ENCODE measurements at places on chromosomes 16 and 17.

GRCh38 chr17:4186357-4186881 is 43.4 kb downstream of the CYB5D2 start:
- DNase-seq: no peak

GRCh38 chr17:67044016-67044772 is at the start of gene CACNG1:
CACNG1 (plus strand) TSS chr17:67044554; CDS start chr17:67044661, 107 bp downstream.
- no peak for DNase-seq

DNA sequence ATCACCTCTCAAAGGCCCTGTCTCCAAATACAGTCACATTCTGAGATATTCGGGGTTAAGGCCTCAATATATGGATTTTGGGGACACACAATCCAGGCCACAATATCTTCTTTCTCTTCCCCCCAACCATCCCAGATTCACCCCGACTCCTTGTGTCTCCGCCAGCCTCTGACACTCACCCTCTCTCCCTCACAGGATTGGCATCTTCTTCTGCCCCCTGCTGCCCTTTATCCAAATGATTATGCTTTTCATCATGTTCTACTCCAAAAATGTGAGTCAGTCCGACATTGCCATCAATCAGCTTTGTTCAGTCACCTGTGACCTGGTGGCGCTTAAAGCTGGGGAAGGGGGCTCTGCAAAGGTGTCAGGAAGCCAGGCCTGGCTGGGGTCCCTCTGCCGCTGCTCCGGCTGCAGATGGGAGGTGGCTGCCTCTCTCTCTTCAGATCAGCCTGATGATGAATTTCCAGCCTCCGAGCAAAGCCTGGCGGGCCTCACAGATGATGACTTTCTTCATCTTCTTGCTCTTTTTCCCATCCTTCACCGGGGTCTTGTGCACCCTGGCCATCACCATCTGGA is 35.1 kb downstream of the GDE1 start:
- DNase-seq: no peak

GRCh38 chr17:72943826-72944689 is 148.4 kb downstream of the SLC39A11 start:
- no peak for DNase-seq

- no peak for DNase-seq
Measured at GRCh38 chr17:72336804-72337070, 215.9 kb downstream of the SOX9 start.

DNA sequence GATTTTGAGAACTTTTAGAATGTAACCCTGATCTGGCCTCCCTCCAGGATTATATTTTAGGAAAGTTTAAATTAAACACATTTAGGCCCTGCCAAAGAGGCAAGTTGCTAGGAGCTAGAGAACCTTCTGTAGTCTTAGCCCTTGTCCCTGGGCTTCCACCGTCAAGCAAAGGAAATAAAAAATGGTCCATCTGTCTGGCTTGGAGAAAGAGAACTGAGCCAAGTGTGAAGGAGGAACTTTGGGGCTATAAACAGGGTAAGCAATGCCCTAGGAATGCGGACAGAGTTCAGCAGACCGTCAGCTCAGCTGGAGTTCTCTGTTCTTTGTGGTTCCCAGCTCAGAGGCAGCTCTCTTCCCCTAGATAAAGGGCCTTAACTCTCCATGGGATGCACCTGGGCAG is 29.6 kb downstream of the RCVRN start:
- no peak for DNase-seq

DNA sequence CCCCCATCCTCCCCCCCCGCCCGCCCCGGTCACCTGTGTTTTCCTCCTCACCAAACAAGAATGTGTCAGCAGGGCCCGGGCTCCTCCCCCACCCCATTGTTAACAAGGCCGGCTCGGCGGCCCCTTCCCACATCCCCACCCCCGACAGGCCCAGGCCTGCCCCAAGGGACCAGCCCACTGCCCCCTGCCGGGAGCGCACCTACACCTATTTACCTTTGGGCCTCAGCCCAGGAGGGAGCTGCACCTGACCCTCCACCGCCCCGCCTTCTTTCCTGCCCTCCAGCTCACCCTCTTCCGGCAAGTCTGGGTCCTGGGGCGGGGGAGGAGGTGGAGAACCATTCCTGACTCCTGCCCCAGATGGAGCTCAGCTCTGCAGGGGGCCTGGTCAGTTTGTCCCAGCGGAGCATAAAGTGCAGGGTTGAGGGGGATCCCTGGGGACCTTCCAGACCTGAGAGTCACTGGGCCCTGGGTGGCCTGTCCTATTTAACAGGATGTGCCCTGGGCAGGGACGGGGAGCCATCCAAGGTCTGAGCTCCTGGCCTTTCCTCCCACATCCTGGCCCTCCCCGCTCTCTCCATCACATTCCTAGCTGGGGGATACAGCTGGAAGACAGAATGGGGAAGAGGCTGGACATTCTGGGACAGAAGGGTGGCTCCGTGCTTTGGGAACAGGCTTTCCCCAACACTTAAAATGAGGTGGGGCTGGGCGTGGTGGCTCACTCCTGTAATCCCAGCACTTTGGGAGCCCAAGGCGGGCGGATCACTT is 8.3 kb downstream of the FOXJ1 start:
- no peak for DNase-seq

- no peak for DNase-seq
Measured at GRCh38 chr16:2985462-2985861, 5.2 kb upstream of the PKMYT1 start.

DNA sequence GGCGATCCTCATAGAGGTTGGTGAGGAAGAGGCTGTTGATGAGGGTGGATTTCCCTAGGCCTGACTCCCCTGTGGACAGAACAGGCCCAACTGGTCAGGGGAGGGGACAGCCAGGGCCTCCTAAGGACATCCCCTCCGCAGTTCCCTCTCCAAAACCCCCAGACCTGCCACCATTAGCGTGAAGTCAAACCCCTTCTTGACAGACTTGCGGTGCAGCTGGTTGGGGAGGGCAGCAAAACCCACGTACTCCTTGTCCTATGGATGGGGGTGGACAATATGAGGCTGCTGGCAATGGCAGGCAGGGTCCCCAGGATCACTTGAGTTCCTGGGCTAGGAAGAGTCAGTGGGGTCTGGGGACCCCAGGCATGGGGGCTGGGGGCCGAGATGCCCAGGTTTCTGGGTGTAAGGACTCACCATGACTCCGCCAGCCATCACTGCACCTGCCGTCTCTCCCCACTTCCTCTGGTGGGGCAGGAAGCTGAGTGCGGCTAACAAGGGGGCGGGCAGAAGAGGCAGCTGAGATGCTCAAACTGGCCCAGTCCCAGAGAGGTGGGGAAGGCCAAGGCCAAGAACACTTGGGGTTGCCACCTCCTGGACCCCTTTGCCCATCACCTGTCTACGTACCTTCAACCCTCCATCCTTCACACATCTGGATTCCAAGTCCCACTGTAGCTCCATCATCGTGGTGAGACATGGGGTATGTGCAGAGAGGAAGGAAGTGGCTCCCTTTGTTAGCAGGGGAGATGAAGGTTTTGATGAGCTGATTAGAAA is at the start of gene SEPTIN1:
Gene SEPTIN1 (minus strand): TSS at position 451 of the 771 bp plus-strand sequence. CDS start 19 bp downstream, at position 432.
- no peak for DNase-seq
